ENCODE measurements at places on chromosomes 13 and 19. TPM values are rescaled to one million over a fixed set of nuclear protein-coding genes. Genes with fewer than 3 reads are reported as not detected.

Gene GSX1
- total RNA-seq, result not detected

Gene FUT3
- total RNA-seq, result not detected

Gene ZNF582
- total RNA-seq, result 2.1 TPM

Gene ARHGEF7
- 117 TPM for total RNA-seq

Gene CRYL1
- 38.9 TPM for total RNA-seq

DNA sequence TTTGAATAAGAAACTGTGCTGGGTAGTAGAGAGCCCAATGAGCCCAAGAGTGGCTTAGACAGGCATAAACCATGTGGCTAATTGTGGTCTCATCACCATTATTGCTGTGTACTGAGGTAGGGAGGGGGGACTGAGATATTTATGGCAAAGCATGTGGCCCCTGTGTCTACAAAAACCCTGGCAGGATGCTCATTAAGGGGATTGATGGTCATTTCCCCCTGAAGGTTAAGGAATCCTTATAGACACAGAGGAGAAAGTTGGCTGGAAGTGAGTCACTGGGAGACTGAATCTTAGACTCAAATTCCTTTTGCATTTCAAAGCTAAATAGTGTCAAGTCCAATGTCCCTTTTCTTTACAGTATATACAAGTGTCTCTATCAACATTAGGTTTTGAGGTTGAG, 9.8 kb upstream of the DACT3 start:
- no peak overlapping the region for H3K4me3 ChIP-seq
- H3K4me1 ChIP-seq, result no peaks in the 10 kb centered on the region
- no peak for DNase-seq
- H3K27me3 ChIP-seq, result no peaks in the 10 kb centered on the region

GRCh38 chr13:50267917-50268316, 252.7 kb downstream of the KCNRG start:
- no peaks in the 10 kb centered on the region for H3K27me3 ChIP-seq
- no peak overlapping the region for H3K4me3 ChIP-seq
- no peak overlapping the region for H3K27ac ChIP-seq
- DNase-seq, result no peak
- H3K4me1 ChIP-seq, result peaks cover 7% of the 10 kb centered on the region

DNA sequence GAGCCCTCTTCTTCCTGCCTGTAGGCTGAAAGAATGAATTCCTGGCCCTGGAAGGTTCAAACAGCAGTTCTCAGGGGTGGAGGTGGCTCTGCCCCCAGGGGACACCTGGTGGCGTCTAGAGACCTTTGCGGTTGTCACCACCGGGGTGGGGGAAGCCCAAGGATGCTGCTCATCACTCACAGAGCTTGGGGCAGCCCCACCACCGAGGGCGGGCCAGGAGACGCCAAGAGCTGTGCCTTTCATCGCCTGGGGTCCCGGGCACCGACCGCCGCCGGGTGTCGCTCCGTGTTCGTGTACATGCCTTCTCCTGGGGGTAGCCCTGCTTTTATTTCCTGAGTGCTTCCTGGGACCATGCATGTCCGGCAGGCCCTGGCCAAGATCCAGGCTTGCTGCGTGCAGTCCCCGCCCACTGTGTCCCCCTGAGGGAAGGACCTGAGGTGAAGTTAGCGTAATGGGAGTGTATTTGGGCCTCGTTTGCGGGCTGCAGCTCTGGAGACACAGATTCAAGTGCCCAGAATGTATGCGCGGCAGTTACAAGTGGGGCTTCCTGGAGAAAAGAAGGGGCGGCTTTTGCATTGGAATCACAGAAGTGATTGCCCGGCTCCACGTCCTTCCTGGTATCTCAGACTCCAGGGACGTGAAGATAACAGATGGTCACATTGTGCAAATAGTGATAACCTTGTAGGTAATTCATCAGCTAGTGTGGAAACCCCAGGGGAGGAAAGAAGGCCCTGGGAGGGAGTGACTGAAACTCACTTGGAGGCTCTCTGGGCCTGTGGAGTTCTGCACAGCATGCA, 7.8 kb downstream of the DOT1L start:
- no peaks in the 10 kb centered on the region for H3K27me3 ChIP-seq
- no peaks in the 10 kb centered on the region for H3K36me3 ChIP-seq
- H3K27ac ChIP-seq, result no peak overlapping the region
- no peak for DNase-seq
- H3K4me1 ChIP-seq, result peaks cover 47% of the 10 kb centered on the region

DNA sequence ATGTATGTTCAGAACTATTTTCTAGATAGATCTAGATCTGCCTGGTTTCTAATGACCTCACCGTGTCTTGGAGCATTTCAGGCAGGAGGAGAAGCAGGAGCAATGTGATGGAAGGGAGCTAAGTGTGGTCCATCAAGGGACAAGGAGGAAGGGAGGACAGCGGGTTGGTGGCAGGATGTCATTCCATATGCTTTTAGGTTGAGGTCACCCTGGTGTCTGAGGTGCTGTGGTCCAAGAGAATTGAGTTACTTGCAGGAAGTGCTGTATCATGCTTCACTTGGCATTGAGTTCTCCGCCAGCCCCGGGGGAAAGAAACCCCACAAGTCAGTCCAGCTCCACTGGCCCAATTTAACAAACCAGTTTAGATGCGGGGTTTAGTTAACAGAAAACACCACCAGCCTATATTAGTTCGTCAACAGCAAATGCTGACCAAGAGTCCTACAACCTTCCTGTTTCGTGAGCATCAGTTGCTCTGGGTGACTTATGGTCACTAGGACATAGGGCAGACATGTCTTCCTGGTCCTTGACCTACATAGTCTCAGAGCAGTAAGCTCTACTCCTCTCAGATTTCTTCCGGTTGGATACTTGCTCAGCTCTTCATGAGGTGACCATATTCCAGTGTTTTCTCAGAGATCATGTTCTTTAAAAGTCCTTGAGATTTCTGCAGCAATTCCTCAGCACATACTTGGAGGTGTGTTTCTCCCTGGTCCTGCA, 79.4 kb downstream of the MBNL2 start:
- H3K36me3 ChIP-seq, result no peaks in the 10 kb centered on the region
- H3K4me1 ChIP-seq, result peaks cover 38% of the 10 kb centered on the region
- no peak overlapping the region for H3K27ac ChIP-seq
- H3K27me3 ChIP-seq, result no peaks in the 10 kb centered on the region
- no peak for DNase-seq

DNA sequence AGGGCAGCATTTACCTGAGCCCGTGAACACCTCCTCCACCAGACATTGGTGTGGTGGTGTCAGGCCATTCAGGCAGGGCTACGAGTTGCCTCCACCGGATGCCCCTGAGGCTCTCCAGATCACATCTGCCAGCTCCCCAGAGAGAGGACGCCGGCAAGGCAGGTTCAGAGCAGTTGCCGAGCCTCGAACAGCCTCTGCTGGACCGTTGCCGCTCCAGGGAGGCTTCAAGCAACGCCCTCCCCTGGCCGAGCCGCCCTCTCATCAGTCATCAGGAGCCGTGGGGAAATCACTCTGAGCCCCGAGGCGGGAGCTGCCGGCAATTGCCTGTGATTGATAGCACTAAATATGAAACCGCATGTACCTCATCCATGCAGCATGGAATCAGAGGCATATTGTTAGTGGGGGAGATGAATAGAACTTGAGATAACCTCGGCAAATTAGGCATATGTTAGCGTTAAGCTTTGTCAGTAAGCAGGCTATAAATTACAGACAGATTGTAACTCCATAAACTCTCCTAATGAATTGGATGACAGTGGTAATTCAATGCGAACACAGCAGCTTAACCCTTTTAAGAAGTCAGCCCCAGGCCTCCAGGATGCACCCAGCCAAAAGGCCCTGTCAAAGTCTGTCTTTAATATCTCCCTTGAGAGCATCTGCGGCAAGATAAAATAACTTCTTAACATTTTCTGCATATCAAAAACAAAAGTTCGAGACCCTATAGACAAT, 29.8 kb upstream of the SPACA7 start:
- H3K27ac ChIP-seq, result no peak overlapping the region
- no peak for DNase-seq
- H3K36me3 ChIP-seq, result no peaks in the 10 kb centered on the region
- H3K4me1 ChIP-seq, result no peaks in the 10 kb centered on the region
- H3K4me3 ChIP-seq, result no peak overlapping the region

DNA sequence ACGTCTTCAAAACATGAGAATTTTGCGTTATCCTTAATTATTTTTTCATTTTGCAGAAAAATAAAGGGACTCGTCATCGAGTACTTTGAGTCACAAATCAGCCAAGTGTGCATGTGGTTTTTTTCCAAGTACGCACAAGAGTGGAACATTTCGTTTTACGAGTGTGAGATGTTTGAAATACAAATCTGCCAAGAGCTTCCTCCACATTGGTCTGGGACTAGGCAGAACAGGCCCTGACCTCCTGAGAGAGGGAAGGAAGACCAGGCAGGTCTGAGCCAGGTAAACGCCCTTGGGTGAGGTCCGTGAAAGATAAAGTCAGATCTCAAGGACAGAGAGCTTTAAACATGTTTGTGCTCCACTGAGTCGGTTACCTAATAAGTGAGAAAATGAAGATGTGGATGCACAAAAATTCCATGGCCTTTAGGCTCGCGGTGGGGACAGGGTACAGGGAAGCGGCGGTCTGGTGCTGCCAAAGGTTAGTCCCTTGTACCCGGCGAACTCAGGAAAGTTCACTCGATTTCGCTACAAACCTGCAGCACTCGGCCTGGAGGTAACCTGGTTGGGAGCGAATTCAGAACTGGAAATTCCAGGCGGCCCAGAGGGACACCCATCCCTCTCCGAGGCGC, 473 bp upstream of the ITM2B start:
- no peaks in the 10 kb centered on the region for H3K27me3 ChIP-seq
- peaks cover 22% of the 10 kb centered on the region for H3K4me1 ChIP-seq
- peak overlapping the region; percentile 100 for H3K27ac ChIP-seq
- H3K4me3 ChIP-seq, result peak overlapping the region; percentile 100
